ENCODE measurements at places on chromosomes 4 and X.

DNA sequence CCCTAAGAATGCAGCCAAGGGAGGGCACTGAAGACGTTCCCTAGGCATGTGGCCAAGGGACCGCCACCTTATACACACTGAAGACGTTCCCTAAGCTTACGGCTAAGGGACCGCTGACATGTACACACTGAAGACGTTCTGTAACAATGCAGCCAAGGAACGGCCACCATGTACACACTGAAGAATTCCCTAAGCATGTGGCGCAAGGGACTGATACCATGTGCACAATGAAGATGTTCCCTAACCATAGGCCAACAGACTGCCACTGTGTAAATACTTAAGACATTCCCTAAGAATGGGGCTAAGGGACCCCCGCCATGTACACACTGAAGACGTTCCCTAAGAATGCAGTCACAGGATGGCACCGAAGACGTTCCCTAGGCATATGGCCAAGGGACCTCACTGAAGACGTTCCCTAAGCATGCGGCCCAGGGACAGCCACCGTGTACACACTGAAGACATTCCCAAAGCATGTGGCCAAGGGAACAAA lies 36.1 kb downstream of the DHRSX start:
- no peak for DNase-seq

GRCh38 chr4:91114386-91114785 lies 987.2 kb downstream of the CCSER1 start:
- no peak for DNase-seq

DNA sequence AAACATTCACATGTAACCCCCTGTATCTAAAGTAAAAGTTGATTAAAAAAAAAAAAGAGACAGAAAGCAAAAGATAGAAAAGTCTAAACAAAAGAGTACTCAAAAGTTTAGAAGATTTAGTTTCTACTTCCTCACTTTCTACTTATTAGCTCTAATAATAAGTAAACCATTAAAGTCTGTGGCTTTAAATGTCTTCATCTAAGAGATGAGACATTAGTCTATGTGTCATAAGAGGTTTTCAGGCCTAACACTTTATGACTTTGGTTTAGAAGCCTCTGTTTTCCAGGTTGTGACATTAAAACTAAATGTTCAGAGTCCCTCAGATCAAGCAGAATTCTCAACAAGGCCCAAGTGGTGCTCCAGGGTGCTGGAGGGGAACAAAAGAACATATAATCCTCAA lies 42.2 kb upstream of the GUCY1A1 start:
- no peak for DNase-seq

DNA sequence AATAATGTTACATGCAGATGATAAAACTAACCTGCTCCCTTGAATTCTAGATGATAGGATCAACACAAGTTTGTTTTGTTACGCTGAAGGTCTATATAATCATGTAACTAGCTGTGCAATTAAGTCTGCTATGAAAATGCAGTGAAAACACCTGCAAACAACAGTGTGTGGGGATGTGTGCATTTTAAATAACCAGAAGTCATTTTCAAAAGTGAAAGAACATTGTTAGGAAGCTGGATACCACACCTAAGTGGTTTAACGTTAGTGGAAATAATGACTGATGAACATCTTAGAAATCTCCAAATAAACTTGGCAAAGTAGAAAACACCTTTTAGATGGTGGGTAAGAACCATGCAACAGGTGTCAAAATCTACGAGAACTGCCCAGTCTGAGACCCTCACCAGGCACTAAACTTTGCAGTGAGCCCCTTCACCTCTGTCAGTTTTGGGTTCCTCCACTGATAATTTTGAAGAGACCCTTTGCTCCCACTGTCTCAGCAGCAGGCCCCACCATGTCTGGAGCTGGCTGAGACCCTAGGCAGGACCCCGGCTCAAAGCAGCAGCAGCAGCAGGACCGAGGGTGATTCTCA lies 36.6 kb downstream of the CHST7 start:
- DNase-seq = no peak

DNA sequence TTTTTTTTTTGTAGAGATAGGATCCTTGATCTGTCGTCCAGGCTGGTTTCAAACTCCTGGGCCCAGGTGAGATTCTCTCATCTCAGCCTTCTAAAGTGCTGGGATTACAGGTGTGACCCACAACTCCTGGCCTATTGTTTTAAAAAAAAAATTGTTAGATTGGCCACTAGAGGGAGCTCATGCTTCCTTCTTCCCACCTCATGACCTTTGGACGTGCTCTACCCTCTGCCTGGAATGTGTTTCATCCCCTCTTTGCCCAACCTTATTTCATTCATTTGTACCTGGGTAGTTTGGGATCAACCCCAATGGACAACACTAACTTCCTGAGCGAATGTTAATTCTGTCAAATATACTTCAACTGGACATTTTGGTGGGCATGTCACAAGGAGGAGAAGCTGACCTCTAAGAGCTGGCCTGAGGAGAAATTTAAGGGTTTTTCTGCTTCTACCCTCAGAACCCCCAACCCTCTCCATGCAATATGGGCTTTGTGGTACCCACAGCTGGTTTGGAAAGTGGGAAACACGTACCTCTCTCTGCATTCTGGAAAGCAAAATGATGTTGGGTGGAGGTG lies 6.4 kb downstream of the PPEF2 start:
- peak; percentile 28 for DNase-seq

DNA sequence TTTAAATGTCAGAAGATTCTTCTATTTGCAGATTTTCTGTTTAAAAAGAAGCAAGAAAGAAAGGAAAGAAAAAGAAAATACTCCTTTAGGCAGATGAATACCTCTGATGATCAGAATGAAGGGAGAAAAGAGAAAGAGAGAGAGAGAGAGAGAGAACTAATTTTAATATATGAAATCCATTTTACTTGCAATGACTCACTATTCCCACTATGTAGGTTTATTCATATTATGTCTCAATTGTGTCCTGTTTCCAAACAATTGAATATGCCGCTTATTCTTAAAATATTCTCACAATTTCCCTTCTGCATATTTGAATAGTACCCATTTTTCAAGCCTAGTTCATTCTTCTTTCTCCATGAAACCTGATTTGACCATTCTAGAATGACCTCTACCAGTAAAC lies 11.7 kb downstream of the MEPE start:
- DNase-seq = no peak

GRCh38 chr4:166957451-166957850 lies 276.8 kb downstream of the SPOCK3 start:
- DNase-seq = no peak

GRCh38 chr4:10623241-10623640 lies 61.3 kb downstream of the CLNK start:
- no peak for DNase-seq

DNA sequence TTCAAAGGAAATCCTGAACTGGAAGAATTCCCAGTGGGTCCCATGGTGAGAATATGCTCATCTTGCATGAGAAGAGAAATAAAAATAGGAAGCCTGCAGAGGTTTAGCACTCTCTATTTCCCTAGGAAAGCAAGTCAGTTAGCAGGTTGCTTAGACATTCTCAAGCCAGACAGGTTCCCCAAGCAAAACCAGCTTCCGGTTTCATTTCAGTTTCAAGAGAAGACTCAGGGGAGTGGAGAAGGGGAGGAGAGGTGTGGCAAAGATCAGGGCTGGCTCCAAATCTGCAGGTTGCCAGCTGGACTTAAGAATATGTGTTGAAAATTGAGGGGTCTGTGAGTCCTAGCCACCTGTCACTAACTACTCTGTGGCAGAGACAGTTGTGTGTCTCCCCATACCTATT lies 107.5 kb downstream of the CLNK start:
- no peak for DNase-seq

DNA sequence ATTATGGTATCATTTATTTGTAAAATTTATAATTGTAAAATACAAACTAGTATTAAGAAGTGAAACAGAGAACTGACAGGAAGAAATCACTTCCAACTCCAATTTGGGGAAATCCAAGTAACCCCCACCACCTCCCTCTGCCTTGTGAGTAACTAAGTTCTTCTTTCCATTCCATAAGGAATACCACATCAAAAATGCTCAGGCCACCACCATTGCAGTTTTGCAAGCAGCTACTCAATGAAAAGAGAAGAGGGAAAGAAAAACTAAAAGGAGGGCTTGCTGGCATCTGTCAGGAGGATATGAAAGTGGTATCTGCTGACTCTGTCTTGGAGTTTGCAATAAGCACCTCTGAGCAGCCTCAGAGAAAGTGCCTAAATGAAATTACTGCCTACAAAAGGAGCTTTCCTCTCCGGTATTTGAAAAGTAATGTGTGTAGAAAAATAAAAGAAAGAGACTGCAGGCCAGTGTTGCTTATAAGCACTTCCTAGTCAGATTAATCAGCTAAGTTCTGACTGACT lies 228.7 kb downstream of the OPHN1 start:
- DNase-seq = no peak

GRCh38 chrX:105533951-105534350 lies 288.4 kb upstream of the NRK start:
- DNase-seq = no peak

DNA sequence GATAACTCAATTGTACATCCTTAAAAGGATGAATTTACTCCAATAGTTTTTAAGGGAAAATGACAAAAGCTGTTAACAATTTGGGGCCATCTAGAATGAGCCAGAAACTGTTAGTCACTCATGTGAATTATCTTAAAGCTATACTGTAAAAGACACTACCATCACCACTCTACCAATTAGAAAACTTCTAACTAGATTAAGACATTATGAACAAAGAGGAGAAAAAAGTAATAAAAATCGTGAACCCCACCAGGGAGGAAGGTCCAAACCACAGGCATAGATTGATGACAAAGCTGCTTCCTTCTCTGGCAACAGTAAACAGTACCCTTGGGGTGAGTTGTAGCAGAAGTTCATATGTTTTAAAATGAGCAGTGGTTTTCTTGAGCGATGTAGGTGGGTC lies 106.1 kb downstream of the PDGFC start:
- no peak for DNase-seq

- no peak for DNase-seq
Measured at GRCh38 chr4:3353752-3354454, 61.1 kb downstream of the RGS12 start.

DNA sequence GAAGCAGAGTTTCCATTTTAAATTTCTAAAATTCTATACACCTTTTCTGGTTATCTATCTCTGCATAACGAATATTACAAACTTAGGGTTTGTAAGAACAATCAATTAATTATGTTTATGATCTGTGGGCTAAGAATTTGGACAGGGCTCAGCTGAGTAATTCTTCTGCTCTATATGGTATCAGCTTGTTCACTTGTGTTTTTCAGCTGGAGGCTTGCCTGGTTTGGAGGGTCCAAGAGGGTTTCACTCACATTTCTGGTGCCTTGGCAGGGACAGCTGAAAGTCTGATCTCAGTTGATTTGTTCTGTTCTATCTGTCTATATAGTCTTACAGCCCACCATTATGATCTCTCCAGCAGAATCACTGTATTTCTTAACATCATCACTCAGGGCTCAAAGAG lies 57.8 kb upstream of the ADGRA3 start:
- no peak for DNase-seq

DNA sequence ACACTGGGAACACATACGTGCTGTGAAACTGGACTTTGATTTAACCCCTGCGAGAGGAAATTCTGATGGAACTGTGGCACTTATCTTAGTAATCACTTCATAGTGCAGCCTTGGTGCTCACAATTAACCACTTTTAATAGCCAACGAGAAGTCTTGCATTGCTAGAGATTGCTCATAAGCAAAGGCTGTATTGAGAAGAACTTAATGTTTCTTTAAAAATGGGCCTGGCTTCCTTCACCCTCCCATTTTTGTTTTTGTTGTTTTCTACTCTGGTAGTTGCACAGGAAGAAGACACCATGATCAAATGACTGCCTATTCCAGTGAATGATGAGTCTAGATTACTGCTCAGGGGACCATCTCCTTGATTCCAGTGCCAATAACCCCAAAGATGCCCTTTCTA lies 52.5 kb upstream of the NKAP start:
- DNase-seq = no peak

GRCh38 chr4:100302061-100303026 lies 112.1 kb upstream of the DDIT4L start:
- DNase-seq = no peak

- no peak for DNase-seq
Measured at GRCh38 chr4:80202741-80203553, 5.6 kb downstream of the PRDM8 start.
